Cortex of kidney (tissue), 1 donor: ENCODE measurements at places on chromosomes 1 and 21.

DNA sequence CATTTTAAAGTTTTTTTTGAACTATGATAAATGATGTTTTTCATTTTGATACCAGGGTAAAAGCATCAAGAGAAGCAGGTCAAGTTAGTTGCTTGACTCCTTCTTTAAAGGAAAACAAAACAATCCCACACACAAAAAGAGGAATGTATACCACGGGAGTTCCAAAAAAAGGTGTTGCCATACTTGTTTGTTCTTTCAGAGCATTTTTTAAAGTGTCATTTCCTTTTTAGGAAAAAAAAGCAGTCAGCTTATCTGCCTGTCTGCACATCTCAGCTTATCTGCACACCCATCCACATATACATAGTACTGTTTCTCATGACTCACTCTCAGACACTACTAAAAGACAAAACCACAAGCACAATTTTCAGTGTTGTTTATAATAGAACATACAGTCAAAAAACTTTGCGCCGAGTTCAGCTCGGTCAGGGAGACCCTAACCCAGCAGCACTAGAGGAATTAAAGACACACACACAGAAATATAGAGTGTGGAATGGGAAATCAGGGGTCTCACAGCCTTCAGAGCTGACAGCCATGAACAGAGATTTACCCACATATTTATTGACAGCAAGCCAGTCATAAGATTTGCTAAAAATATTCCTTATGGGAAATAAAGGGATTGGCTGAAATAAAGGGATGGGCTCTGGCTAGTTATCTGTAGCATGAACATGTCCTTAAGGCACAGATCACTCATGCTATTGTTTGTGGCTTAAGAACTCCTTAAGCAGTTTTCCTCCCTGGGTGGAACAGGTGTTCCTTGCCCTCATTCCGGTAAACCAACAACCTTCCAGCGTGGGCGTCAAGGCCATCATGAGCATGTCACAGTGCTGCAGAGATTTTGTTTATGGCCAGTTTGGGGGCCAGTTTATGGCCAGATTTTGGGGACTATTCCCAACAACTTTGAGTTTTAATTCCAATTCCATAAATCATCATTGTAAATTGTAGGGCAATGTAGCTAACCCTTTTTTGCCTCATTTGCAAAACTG, 11.4 kb upstream of the MNDA start:
- DNase-seq: no peak

DNA sequence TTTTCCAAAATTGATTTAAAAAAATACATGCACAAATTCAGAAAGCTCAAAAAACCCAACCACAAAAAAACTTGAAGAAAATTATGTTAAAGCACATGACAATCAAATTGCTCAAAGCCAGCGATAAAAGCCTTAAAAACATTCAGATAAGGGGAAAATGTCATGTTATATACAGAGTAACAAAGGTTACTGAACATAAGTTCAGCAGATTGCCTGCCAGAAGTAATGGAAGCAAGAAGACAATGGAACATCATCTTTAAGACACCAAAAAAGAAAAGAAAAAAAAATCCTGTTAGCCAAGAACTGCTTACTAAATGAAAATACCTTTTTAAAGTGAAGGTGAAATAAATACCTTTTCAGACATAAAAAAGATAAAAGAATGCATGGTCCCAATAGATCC, 147.2 kb upstream of the SGIP1 start:
- DNase-seq: no peak

DNA sequence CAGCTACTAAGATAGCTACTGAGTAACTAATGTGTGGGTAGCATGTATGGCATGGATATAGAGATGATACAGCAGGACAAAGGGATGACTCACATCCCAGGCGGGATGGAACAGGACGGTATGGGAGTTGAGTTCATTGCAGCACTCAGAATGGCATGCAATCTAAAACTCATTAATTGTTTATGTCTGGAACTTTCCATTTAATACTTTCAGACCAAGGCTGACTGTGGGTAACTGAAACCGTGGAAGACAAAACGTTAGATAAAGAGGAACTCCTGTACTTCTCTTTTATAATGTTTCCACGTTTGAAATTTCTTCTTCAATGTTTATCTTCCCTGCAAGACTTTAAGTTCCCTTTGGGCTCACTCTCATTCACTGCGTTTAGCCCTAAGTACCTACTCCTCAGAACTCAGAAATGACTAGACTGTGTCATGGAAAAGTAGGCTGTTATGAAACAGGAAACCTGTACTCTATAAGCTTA, 151.9 kb downstream of the MAGI3 start:
- DNase-seq: no peak

DNA sequence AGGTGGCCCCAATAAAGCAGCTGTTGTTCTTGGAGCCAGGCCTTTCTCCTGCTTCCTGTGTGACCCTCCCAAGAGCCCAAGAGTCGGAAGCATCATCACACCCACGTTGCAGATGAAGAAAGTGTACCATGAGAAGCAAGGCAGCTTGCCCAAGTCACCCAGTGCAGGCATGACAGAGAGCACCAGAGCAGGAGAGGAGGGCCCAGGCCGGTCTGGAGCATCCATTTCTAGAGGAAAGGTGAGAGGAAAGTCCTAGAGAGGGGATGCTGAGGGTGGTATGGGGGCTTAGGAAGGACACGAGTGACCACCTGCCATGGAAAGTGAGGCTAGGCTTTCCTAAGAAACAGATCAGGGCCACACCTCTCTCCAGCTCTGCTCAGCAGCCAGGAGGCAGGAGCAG, 47.0 kb downstream of the C1orf198 start:
- no peak for DNase-seq

- no peak for DNase-seq
These were observed 599.4 kb downstream of the LTN1 start for GRCh38 chr21:28393279-28393678.

DNA sequence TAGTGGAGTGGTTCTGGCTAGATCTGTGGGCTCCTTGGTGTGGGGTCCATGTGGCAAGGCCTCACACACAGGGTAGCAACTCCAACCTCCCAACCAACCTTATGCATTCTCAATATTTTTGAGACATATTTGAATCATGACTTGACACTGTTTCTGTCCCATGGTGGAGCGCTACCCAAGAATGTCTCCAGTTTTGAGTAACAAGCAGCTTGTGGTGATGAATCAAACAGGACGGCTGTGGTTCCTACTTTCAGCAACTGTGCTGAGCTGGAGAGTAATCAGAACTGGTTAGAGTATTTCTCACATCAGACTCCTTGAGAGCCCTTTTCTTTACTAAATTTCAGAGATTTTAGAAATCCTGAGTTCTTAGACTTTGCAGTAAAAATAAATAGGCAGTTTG, 3.1 kb downstream of the LCE3D start:
- DNase-seq: no peak

GRCh38 chr1:151147132-151147503, 687 bp upstream of the SEMA6C start:
- no peak for DNase-seq

- DNase-seq: no peak
These were observed 71.2 kb downstream of the VWA5B1 start for GRCh38 chr1:20361805-20362381.

GRCh38 chr1:200332716-200333115, 77.1 kb downstream of the ZNF281 start:
- no peak for DNase-seq
